Left renal pelvis (tissue), 4 donors: ENCODE measurements at places on chromosomes 12 and 14.

GRCh38 chr12:3834774-3835173 is 38.4 kb downstream of the PARP11 start:
- DNase-seq: no peak

DNA sequence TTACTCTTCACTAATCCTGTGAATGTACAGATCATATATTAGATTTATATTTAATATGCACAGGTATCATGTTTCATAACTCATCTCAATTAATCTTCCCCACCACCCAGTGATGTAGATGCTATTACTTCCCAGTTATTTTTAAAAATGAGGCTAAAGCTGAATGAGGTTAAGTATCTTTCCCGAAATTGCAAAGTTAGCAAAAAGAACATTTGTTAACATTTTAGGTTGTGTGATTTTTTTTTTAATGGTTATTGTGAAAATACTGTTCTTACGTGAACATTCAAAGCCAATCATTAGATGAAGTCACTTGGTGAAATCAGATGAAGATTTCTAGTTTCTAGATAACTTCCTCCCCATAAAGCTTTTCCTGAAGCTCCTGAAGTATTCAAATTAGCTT is 186.9 kb upstream of the PLEKHA5 start:
- no peak for DNase-seq

GRCh38 chr14:104638190-104638589 is 33.6 kb upstream of the TMEM179 start:
- DNase-seq: no peak

DNA sequence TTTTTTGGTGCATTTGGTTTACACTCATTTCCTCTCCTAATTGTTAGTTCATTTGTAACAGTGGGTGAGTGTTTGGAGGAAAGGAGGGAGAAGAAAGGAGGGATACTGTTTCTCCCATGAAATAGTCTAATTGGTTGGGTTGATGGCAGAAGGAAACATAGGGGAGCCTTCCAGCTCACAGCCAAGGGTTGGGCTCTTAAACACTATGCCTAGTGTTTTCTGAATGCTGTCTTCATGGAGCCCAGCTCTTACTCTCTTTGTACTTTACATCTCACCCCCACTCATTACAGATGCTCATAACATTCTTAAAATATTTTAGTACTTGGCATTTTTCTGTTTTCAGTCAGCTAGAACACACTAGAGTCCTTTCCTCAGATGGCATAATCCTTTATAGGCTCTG is 38.2 kb downstream of the BAZ2A start:
- DNase-seq: no peak

DNA sequence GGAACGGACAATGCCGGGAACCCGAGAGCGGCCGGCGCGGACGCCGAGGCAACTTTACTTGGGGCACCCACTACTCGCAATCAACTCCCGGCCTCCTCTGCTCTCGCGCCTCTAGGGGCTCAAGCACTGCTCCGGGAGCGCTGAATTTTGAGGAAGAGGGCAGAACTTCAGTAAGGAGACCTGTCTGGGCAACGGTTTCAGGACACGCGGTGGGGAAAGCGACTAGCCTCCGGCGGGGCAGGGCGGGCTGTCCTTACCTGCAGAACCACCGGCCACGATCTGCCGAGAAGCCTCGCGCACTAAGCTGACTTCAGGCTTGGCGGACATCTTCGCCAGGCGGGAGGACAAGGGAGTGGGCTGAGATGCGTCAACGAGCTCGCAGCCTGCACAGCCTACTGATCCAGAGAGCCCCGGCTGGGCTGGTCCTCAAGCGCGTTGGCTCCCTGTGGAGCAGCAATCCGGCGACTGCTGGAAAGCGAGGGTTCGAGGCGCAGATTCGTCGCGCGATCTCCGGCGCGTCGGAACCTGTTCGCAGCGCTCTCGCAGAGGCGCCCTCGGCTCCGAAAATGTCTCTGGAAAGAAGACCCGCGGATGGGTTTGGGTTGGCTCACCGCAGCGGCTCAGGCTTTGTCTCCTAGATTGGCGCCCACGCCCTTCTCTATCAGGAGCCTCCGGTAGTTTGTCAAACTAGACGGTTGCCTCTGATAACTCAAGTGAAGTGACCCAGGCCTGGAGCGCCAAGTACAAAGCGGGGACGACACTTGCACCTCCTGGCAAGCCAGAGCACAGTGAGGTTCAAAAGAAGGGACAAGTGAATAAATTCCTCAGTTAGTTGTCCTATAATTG is at the start of gene SLC25A21:
TSS of gene SLC25A21 (minus strand) at position 583 of the 846 bp plus-strand sequence.
- peak; percentile 74 for DNase-seq

DNA sequence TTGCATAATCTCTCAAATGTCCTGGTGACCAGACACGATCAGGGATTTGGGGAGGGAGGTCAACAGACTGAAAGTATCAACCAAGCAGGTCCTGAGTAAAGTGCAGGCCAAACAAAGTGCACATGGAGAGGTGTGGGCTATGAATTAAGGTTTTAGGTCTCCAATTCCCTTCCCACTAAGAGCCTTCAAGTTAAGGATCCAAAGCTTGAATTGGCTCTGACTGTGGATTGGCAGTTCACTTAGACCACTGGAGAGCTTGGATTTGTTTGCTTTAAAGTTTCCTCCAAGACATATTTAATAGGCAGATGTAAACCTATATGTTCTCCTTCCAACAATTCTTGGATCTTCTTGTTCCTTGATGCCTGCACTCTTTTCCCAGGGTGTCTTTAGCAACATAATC is 129.6 kb upstream of the IGF1 start:
- no peak for DNase-seq

DNA sequence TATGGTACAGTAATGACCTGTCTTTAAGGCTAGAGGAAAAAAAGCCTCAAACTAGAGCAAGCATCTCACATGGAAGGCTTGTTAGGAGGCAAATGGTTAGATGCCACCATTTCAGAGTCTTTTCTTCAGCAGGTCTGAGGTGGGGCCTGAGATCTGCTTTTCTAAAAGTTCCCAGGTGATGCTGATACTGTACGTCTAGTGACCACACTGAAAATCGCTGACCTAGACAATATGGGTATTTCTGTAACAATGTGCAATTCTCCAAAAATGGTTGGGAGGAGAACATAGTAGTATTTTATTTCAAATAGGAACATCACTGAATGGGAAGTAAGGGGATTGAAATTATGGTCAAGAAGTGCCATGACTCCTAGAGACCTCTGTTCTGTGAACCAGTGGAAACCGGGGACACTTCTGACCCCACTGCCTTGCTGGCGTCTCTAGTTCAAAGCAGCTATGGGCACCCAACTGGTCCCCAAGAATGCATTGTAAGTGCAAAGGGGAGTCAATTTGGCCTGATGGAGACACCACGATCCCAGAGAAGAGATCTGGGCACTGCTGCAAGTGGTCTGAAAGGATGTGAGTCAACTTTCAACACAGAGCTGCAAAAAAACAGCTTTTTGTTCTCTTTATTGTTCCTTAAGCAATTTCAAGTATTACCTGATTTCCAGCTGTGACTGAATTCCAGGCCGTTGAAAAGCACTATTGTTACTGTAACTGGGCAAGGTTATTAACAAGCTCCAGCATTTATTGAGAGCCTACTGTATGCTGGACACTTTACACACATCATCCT is 54.4 kb upstream of the PLEKHG7 start:
- DNase-seq: no peak

DNA sequence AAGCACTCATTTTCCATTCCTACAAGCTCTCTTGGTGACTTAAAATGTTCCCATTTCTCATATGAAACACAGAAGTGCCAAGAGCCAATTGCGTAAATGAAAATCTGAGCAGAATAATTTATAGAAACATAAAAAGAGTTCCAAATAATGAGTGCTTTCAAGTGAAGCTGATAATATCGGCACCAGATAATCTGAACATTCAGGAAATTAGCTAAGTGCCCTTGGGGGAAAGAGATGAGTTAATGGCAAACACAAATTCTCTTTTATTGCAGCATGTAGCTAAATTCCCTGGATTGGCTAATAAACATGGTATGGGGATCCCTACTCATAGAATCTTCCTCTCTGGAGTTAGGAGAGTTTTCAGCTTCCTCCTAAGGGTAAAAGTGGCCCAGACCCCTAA is 46.7 kb downstream of the DAD1 start:
- no peak for DNase-seq

DNA sequence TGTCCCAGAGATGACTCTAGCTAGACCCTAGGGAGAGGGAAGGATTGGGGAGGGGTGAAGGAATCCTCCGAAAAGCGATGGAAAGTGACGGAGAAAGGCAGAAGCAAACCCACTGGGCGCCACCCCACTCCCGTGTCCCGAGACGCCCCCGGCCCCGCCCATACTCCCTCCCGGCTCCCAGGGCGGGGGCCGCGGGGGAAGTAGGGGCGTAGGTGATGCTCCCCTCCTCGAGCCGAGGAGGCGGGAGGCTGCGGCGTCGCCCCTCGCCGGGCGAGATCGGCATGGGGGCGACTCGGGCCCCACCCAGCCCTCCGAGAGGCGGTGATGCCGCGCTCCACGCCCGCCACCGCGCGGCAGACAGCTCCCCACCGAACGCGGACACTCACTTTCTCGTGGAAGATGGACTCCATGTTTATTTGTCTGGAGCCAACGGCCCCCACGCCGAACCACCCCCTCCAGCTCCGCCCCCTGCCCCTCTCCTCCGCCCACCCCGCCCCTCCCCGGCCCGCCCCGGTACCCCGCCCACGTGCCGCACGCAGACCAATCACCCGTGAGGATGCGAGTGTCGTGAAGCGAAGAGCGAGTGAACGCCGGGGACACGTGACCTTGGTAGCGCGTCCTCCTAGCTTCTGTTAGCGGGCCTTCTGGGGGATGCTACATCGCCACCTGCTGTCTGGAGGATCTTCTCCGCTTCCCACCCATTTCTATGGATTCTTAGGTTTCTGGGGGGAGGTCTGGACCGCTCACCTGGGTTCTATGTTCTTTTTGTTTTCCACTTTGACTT is at the start of gene ATXN3:
TSS of gene ATXN3 (minus strand) at position 440 of the 784 bp plus-strand sequence. CDS start at position 410, 30 bp downstream.
- DNase-seq: peak; percentile 96

GRCh38 chr12:130686511-130686991 is 29.5 kb downstream of the RIMBP2 start:
- DNase-seq: no peak

- DNase-seq: no peak
Observed at GRCh38 chr14:23899788-23900187, 53.8 kb upstream of the DHRS4 start.

- no peak for DNase-seq
Observed at GRCh38 chr14:67396381-67396970, 15.5 kb downstream of the PLEK2 start.

DNA sequence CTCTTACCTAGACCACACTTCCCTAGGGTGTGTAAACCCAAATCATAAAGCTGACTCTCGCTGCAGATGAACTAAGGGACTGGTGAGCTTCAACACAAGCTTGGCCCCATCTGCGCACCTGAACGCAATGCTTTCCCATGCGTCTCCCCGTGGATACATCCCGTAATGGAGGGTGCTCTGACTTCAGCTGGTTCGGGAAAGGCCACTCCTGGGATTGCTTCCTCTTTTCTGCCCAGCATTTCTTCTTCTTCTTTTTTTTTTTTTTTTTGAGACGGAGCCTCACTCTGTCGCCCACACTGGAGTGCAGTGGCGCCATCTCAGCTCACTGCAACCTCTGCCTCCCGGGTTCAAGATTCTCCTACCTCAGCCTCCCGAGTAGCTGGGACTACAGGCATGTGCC is 27.7 kb upstream of the ETFBKMT start:
- DNase-seq: no peak

GRCh38 chr12:103530307-103531066 is 34.7 kb upstream of the C12orf42 start:
- no peak for DNase-seq

DNA sequence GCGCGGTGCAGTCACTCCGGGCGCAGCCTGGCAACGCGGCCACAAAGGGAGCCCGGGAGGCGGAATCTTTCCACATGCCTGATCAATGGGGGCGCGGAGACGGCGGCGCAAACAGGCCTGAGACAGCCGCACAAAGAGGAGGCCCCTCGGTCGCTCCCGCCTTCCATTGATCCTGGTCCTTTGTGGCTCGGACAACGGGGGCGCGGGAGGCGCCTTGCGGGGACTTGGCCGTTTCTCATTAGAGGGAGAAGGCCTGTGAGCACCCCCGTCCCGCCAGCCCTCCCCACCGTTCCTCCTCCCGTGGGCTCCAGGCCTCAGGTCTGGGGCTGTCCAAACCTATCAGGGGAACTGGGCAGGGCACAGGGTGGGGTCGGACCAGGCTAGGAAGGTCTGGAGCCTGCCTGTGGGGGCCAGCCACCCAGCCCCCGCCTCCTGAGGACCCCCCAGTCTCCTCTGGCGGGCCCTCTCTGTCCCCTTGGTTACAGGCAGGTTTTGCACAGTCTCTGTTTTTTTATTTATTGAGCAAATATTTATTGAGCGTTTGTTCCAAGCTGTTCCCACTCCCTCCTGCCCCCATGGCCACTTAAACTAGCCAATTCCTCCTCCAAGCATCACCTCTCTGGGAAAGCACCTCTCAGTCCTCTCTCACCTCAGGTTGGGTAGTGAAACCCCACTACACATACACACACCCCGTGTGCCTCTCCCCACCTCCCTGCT is 29.0 kb upstream of the MSI1 start:
- DNase-seq: no peak

- no peak for DNase-seq
Observed at GRCh38 chr14:103820908-103821307, 26.5 kb downstream of the PPP1R13B start.

DNA sequence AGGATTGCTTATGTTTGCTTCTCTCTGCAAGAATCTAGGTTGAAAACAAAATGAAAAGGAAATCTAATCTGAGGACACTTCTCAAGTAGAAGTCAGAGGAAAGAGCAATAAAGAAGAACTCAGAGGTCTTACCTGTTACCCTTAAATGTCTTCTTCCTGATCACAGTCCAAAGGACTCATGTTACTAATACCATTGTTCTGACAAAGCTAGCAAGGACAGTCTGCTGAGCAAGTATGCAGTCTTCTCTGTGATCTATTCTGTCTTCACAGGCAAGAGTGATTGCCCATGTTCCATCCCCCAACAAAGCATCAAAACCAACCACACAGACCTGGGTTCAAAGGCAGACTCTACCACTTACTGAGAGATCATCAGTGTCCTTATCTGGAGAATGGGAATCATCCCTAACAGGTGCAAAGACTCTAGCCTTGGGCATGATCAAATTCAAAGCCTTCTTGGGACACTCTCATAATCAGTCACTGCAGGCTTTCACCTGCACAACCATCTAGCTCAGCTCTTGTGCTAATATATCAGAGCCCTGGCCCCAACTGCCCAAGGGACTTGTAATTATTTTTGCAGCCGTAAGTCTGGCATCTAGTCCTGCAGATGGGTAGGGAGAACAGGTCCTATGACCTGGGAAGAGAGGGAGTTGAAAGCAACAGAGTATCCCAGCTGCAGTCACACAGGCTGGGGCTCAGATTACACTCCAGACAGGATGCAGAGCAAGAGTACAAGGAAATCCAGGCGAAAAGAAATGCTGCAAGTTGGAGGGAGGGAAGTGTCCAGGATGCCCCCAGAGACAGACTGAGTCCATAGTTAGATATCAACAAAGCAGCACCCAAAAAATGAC is 97.9 kb upstream of the NUDT4 start:
- DNase-seq: no peak

- no peak for DNase-seq
Observed at GRCh38 chr14:92658684-92659083, 89.7 kb downstream of the LGMN start.

DNA sequence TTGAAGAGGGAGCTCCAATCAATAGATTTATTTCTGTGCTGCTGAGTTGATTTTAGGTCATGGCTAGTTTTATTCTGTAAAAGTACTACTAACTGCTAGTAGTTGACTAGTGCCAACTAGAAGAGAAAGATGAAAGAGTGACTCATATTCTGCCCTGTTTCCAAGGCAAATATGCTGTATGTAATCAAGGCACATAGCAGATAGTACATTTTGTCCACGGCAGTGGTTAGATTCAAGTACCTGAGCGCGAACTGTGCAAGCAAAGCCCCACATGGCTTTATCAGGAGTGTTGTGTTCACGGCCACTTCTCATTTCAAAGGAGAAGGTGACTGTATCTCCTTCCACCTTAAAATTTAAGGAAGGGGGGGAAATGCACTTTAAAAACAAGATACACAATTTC is 126.8 kb downstream of the TRAFD1 start:
- DNase-seq: no peak
